ENCODE measurements at places on chromosomes 6 and 20.

DNA sequence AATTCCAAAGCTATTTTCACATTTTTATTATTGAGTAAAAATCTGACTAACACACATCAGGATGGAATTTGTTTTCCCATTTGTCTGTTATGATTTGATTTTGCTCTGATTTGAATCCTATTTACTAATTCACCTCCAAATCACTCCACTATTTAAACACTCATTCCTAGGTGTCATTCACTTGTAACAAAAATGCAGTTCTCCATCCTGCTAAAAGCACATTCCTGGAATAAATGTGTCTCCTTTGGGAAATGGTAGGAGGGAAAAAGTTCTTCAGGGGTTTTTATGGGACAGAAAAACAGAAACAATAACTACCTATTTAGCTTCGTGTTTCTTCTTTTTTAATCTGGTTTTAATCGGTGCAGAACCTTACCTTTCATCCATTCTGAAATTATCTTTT is 494.1 kb upstream of the CITED2 start:
- DNase-seq: no peak

GRCh38 chr6:34225551-34225950 is 11.1 kb upstream of the HMGA1 start:
- no peak for DNase-seq

GRCh38 chr6:4563877-4564276 is 212.3 kb upstream of the CDYL start:
- DNase-seq: no peak

DNA sequence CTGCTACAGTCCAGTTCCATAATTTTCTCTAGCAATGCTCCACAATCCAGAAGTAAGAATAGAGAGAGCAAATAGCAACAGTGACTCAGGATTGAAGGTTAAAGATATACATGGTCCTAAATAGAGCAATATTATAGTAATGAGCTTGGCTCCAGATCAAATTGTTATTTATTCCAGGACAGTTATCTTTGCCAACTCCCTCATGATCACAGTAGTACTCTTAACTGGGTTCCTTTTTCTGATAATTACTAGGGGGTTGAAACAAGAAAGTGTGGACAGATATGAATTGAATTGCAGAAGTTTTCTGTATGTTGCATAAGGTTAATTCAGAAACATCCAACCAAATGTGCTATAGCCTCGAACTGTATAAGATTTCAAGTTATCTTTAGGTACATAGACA is 11.9 kb downstream of the FAM184A start:
- DNase-seq: no peak

GRCh38 chr6:90230548-90231215 is 66.0 kb downstream of the BACH2 start:
- no peak for DNase-seq

- no peak for DNase-seq
These were observed 647.8 kb downstream of the CD109 start for GRCh38 chr6:74343804-74344203.

GRCh38 chr6:127162836-127163235 is 44.4 kb downstream of the RSPO3 start:
- no peak for DNase-seq

DNA sequence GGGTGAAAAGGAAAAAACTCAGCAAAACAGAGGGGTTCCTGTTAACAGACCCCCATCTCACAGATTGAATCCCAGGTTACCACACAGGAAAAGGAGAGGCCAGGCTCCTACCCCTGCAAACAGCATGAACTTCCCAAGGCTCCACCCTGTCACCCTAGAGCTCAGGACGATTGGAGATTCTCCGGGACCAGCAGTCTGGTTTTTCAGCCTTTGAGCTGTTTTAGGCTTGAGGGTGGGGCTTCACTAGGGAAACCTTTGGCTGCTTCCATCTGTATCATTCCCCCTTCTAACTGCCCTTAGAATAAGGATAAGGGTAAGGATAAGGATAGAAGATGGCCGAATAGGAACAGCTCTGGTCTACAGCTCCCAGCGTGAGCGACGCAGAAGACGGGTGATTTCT is 16.0 kb downstream of the C6orf58 start:
- no peak for DNase-seq

- no peak for DNase-seq
These were observed 2.9 kb upstream of the ZBTB46 start for GRCh38 chr20:63833776-63834490.

DNA sequence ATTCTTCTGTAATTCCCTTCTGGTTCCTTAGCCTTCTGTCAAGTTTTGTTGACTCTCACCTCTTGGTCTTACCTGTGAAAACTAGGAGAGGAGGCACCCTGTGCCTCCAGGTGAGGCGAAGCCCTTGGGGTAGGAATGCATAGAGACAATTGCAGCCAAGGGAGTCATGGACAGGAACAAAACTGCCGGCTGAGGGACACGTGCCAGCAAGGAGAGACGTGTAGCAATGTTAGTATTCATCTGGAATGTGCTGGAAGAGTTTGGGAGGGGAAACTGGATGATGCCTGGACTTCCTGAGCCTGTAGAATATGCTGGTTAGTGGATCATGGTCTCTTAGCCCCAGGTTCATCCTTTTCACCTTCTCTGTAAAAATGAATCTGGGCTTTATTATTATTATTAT is 3.9 kb upstream of the TIAM2 start:
- DNase-seq: no peak

- DNase-seq: no peak
These were observed 483.8 kb downstream of the TFAP2B start for GRCh38 chr6:51302431-51302830.

GRCh38 chr20:22861990-22862389 is 173.1 kb upstream of the SSTR4 start:
- DNase-seq: no peak

DNA sequence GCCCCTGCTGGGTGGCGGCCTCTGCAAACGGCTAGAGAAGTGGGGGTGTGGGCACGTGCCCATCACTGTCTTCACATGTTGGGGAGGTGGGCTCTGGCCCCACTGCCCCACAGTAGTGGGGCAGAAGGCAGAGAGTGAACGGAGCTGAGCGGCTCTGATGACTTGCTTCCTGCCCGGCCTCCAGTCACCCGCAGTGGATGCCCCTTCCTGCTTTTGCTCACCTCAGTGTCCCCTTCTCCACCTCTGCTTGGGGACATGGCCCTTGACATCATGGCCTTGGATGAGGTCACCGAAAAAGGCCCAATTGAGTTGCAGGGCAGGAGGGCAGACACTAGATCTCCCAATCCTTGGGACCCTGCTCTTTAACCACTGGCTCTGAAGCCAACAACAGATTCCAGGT is 40.1 kb downstream of the KCNK5 start:
- no peak for DNase-seq

- no peak for DNase-seq
These were observed 461.0 kb downstream of the TBC1D32 start for GRCh38 chr6:120873125-120873865.

DNA sequence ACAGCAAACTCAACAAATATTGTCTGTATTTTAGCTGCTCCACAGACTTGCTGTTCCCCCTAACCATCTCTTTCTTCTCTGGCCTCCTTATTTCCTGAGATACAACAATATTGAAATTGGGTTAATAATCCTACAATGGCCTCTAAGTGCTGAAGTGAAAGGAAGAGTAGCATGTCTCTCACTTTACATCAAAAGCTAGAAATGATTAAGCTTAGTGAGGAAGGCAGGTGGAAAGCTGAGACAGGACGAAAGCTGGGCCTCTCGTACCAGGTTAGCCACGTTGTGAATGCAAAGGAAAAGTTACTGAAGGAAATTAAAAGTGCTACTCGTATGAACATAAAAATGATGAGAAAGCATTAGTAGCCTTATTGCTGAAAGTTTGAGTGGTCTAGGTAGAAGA is 63.8 kb downstream of the ELOVL5 start:
- no peak for DNase-seq

DNA sequence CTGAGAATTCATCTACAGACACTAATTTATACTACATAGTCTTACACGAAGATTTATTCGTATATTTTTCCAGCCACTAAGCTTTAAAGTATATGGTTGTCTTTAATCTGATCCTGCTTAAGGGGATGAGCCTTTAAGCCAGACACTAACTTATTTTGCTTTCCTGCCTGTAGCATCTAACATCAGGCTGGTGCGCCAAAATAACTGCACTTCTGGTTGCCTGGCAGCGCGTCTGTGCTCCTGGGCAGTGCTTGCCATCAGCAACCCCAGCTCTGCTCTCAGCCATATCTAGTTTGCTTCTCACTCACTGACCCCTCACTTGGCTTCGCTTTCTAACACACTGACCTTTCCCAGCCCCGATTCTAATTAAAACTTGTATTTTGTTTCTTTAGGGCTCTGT is 21.8 kb downstream of the HMGCLL1 start:
- no peak for DNase-seq

DNA sequence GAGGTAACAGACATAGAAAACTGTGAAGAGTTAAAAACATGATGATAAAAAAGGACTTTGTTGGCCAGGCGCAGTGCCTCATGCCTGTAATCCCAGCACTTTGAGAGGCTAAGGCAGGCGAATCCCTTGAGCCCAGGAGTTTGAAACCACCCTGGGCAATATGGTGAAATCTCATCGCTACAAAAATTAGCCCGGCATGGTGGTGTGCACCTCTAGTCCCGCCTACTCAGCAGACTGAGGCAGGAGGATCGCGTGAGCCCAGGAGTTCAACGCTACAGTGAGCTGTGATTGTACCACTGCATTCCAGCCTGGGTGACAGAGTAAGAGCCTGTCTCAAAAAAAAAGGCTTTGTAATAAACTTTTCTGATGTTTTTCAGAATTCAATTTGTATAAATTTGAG is 60.1 kb downstream of the GFOD1 start:
- DNase-seq: no peak

DNA sequence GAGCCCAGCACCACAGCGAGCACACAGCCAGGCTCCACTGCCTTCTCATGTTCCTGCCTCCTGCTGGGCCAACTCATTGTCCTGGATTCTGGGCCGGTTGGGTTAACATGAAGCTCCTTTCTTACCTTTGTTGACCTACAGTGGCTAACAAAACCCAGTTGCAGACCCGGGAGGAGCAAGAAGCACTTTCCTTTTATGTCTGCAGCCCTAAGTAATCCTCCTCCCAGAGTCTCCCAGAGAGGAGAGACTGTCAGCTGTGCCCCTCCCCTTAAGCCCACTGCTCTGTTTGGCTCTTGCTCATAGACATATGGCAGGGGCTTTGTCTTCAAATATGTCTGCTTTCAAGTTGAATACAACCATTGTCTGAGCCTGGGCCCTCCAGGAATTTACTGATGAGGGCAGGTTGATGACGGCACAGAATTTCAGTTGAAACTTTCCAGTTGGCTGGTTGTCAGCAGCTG is 55.2 kb downstream of the PSMB1 start:
- DNase-seq: no peak

GRCh38 chr6:13278164-13278563 is 50.2 kb downstream of the TBC1D7 start:
- DNase-seq: no peak

GRCh38 chr6:167424060-167424673 is 99.3 kb downstream of the TTLL2 start:
- no peak for DNase-seq

DNA sequence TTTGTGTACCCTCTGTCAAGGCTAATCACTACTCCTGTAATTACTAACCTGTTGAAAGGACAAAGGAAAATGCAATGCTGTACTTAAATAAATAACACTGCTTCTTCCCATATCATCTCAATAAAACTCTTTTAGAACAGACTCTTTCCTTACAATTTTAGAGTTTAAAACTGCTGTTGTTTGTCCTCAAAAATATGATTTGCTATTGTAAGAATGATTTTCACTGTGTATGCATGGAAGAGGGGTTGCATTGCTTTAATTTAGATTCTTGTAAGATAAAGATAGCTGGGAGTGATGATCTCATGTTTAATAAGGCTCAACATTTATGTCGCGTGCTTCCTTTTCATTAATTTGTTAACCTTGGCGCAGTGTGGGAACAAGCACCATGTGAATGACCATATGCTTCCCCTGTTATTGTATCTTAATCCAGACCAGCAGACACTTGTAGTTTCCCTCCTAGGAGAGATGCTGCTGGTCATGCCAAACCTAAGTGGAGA is 89.8 kb upstream of the ATXN1 start:
- no peak for DNase-seq

DNA sequence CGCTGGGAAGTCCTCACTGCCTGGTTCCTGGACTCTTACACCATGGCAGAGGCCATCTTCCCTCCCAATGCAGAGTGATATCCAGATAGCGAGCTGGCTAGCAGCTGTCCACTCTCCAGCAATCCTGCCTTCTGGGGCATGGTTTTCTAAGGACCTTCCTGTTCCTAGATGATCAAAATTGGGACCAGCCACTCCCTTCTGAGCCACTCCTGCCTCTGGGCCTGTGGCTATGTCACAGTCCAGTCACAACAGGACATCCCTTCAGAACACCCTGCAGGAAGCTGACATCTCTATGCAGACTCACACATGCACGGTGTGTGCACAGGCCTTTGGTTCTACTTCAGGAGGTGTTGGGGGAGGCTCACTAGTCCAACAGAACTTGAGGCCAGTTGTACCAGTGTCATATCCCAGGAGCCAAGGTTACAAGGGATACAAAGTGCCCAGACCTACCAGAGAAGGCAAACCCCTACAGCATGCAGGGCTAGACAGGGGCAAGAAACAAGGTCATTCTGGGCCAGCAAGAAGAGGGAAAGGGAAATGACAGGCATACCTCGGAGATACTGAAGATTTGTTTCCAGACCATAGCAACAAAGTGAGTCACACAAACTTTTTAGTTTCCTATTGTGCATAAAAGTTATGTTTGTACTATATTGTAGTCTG is 2.7 kb upstream of the MCCD1 start:
- no peak for DNase-seq

DNA sequence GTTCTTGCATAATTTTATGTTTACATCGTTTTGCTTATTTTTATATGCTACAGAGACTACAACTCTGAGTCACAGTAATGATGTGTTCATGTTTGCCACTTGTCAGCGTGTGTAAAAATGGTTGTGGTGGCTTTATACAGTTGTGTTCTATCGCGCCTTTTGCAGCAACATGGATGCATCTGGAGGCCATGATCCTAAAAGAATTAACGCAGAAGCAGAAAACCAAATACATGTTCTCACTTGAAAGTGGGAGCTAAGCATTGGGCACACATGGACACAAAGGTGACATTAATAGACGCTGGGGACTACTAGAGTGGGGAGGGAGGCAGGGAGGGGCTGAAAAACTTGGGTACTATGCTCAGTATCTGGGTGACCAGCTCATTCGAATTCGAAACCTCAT is 996 bp upstream of the SEC23B start:
- DNase-seq: no peak

- DNase-seq: no peak
These were observed 74.8 kb upstream of the SHLD1 start for GRCh38 chr20:5675103-5676091.

- no peak for DNase-seq
These were observed 104.2 kb upstream of the CNKSR3 start for GRCh38 chr6:154614641-154615040.

Measured in stimulated activated CD8-positive, alpha-beta memory T cell treated with anti-CD3 and anti-CD28 coated beads, Interleukin-7, amount 100 ng/mL, for 24 hours (primary cell).